Gastroesophageal sphincter (tissue), 4 donors: ENCODE measurements at places on chromosomes 2 and 18.
A peak's percentile ranks its signal among the peaks of the same experiment; 100 is the strongest.

GRCh38 chr2:194465641-194466040, 1191.4 kb upstream of the SLC39A10 start:
- H3K36me3 ChIP-seq: no peaks in the 10 kb centered on the region
- no peaks in the 10 kb centered on the region for H3K4me1 ChIP-seq
- no peak for ATAC-seq
- no peak overlapping the region for H3K4me3 ChIP-seq
- no peak overlapping the region for H3K27ac ChIP-seq
- H3K27me3 ChIP-seq: no peaks in the 10 kb centered on the region

- no peak for ATAC-seq
- H3K36me3 ChIP-seq: no peaks in the 10 kb centered on the region
- no peak overlapping the region for H3K27ac ChIP-seq
These were observed 26.3 kb downstream of the CTIF start for GRCh38 chr18:48565105-48565504.

GRCh38 chr2:25265802-25266201, 75.9 kb downstream of the DNMT3A start:
- ATAC-seq: no peak
- no peak overlapping the region for H3K4me3 ChIP-seq
- H3K4me1 ChIP-seq: no peaks in the 10 kb centered on the region
- H3K27ac ChIP-seq: no peak overlapping the region
- H3K27me3 ChIP-seq: no peaks in the 10 kb centered on the region

DNA sequence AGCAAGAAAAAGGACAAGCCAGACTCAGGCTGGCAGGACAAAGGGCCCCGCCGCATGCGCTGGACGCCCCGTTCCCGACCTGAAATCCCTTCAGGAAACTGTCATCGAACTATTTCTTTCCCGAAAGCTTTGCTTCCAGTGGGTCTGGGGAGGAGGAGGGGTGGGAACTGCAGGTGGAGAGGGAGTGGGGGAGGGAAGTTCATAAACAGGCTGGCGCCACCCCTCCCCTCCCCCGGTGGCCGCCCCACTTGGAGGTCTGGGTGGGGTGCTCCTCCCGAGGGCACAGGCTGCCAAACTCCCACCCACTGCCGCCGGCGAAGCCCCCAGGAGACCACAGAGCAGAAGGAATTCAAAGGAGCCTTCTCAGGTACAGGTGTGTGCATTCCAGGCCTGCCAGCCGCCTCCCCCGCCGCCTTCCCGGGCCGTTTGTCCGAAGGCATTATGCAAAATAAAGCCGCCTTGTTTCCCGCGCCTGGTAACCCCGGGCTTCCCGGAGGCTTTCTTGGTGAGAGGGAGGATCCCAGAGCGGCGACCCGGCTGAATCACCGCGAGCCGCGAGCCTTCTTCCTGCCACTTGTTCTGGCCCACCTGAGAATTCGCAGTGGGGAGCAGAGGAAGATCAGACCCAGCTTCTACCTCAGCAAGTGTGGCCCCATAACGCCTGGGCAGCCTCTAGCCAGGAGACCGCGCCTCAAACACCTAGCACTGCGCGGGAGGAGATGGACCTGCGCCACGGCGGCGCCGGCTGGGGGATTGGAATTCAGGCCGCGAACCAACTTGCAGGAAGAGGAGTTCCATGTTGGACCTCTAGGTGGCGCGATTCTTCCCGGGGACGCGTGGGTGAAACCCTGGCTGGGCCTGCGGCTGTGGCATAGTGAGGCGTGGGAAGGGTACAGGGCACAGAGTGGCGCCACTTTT, 101.9 kb downstream of the FOXI3 start:
- peaks cover 10% of the 10 kb centered on the region for H3K4me1 ChIP-seq
- no peak overlapping the region for H3K27ac ChIP-seq
- peak overlapping the region; percentile 10 for H3K4me3 ChIP-seq
- peak; percentile 34 for ATAC-seq
- no peaks in the 10 kb centered on the region for H3K36me3 ChIP-seq

- H3K27ac ChIP-seq: peak overlapping the region; percentile 63
- H3K27me3 ChIP-seq: no peaks in the 10 kb centered on the region
- ATAC-seq: peak; percentile 85
- no peaks in the 10 kb centered on the region for H3K36me3 ChIP-seq
These were observed 46.0 kb downstream of the TMEFF2 start for GRCh38 chr2:192148620-192149321.

- H3K4me3 ChIP-seq: no peak overlapping the region
- ATAC-seq: no peak
These were observed 33.8 kb downstream of the TOGARAM2 start for GRCh38 chr2:29014811-29015421.

DNA sequence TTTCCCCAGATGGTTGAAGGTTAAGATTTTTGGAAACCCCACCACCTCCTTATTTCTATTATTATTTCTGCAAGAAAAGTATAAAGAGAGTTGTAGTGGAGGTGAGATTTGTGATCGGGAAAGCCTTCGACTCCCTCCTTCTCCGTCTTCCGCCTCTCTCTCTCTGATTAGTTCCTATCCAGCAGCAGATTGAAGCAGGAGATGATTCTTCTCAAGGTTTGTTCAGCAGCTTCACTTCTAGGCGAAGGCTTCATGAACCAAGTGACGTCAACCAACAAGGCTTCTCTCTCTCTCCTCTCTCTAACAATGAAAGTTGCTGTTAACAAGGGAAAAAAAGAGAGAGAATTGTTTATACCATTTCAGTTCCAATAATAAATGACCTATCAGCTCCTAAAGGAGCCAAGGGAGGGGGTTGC, at the start of gene BAZ2B:
Gene BAZ2B (minus strand): TSS at position 263 of the 416 bp plus-strand sequence. CDS start 137,829 bp downstream, outside the sequence.
- H3K36me3 ChIP-seq: no peaks in the 10 kb centered on the region
- ATAC-seq: peak; percentile 50
- peak within 1 kb of the TSS; percentile 92 for H3K4me3 ChIP-seq
- H3K27me3 ChIP-seq: no peaks in the 10 kb centered on the region
- H3K27ac ChIP-seq: peak within 1 kb of the TSS; percentile 97

GRCh38 chr2:71611781-71612527, 158.6 kb downstream of the DYSF start:
- peaks cover 3% of the 10 kb centered on the region for H3K4me1 ChIP-seq
- H3K4me3 ChIP-seq: no peak overlapping the region
- ATAC-seq: no peak

DNA sequence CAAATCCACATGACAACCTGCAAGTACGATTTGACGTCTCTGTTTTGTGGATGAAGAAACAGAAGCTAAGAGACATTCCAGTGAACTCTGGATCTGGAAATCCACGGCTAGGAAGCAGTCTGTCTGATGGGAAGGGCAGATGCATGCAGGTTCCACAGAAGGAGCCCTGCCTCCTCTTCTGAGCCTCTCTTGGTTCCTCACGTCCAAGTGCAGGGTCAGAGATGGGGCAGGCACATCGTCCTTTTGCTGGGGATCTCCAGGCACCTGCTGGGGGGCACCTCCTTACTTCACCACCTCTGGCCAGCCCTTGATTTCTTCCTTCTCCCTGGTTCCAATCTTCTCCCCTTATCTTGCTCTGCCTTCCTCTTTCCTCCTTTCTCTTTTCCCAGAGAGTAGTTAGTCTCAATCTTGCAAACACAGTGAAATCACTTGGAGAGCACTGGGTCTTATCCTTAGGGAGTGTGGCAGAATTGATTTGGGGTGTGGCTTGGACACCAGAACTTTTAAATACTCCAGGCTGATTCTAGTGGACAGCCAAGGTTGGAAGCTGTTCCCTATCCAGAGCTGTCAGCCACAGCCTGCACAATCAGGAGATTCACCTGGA, 137.8 kb downstream of the BCL2 start:
- H3K4me1 ChIP-seq: peaks cover 88% of the 10 kb centered on the region
- H3K4me3 ChIP-seq: no peak overlapping the region
- no peak overlapping the region for H3K27ac ChIP-seq
- H3K36me3 ChIP-seq: no peaks in the 10 kb centered on the region
- ATAC-seq: no peak
